ENCODE measurements at places on chromosomes 13 and 19.

- peak; percentile 59 for DNase-seq
Observed at GRCh38 chr13:36986462-36987240, 12.5 kb downstream of the ALG5 start.

- no peak for DNase-seq
Observed at GRCh38 chr13:35389535-35389934, 87.0 kb downstream of the MAB21L1 start.

- peak; percentile 33 for DNase-seq
Observed at GRCh38 chr19:12665671-12666264, 774 bp downstream of the MAN2B1 start.

GRCh38 chr13:84237143-84237542 lies 354.9 kb upstream of the SLITRK1 start:
- DNase-seq, result peak; percentile 2

DNA sequence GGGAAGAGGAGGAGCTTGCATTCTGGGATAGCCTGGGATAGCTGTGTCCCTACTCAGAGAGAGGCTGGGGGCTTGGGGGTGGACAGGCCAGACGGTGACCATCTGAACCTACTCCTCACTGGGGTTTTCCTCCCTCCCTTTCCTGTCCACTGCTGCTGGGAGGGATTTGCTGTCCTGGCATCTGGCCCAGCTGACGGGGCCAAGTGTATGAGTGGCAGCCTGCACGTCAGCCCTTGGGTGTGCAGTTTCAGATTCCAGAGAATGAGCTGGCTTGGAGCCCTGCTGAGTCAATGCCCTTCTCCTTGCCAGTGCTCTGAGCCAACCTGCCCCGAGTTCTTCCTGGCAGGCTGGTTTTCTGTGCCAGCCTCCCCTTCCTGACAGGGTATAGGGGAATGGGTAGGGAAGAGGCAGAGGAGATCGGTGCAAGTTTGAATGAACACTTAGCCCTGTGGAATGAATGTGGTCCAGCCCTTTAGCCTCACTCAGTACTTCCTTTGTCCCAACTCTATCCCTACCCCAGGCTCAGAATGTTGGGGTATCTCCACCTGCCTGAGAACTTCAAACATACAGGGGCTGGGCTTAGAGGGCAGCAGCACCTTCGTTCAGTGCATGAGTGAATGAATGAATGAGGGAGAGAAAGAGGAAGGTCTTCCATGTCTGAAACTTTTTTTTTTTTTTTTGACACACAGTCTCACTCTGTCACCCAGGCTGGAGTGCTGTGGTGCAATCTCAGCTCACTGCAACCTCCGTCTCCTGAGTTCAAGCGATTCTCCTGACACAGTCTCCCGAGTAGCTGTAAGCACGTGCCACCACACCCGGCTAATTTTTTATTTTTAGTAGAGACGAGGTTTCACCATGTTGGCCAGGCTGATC lies 1.8 kb upstream of the ANGPTL4 start:
- peak; percentile 99 for DNase-seq

- DNase-seq, result no peak
Observed at GRCh38 chr19:17418710-17419109, 1.1 kb upstream of the MVB12A start.

DNA sequence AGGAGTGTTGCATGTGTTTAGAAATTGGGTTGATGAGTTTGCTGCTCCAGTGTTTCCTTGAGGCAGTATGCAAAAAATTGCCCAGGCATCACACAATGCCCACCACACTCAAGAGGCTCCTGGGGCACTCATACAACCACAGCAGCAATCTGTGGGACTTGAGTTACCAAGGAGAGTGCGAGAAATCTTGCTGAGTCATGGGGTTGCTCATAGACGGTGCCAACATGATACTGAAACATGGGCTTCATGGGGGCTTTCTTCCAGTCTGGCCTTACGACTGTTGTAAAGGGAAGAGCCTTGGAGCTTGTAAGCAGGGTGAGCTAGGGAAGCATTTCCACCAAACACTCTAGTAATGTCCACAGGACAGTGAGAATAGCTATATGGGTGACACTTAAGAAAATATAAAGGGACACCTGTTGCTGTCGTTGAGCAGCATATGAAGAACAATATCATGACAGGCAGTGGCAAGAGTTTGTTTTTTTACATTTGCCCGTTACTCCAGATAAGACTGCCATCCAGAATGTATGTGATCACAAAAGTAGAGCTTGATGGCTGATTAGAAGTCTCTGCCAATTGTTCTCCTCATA lies 1237.4 kb downstream of the UQCRFS1 start:
- DNase-seq, result no peak

DNA sequence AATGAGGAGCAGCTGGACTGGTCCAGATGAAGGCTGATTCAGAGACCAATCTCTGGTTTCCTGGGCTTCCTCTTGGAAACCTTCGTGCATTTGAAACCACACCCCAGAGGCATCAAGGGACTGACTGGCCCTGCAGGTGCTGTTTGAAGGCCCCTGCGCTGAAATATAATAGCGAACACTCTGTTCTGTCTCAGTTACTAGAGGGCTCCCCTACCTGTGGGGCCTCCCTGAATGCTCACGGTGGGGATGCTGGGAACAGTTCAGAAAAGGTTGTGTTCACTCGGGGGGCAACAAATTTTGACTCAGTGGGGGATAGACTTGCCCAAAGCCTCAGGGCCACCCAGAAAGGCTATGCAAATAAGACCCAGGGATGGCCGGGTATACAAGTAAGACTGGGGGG lies 6.4 kb downstream of the CCDC8 start:
- DNase-seq, result no peak

GRCh38 chr13:114010401-114011101 lies 36.7 kb upstream of the C13orf46 start:
- DNase-seq, result no peak

DNA sequence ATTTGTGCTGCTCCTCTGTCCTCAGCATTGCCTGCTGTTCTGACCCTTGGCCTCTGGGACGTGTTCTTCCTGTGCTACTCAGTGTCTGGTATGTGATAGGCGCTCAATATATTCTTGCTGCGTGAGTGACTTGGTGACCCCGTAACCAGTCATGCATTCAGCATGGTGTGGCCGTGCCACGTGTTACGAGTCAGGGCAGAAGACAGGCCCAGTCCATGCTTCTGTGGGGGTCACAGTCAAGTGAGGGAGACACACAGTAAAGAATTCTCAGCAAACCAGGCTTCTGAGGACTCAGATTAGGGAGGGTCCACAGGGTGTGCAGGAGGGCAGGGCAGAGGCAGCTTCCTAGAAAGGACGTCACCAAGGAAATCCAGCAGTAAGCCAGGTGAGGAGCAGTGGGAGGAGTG lies 7.9 kb downstream of the PPP1R37 start:
- peak; percentile 35 for DNase-seq

DNA sequence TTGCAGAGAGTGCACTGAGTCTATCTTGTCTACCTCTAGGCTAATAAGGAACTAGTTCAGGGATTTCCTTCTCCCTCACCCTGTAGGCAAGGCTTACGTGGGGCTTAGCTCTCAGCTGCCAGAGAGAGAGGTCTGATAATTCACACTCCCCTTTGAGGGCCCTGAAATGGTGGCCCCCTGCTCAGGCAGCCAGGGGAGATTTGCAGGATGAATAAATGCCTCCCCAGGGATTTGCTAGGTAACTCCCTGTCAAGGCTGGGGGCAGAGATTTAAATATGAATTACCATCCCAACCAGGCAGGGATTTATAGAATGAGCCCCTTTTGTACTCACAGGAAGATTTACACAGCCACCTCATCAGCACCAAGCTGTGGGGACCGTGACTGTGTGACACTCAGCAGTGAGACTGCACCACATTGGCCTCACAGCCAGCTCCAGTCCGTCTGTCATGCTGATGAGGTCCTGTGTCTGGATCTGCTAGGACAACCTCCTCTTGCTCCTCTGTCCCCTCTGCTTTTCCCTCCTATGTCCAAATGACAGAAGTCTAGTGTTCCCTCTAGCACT lies 73.4 kb downstream of the CBY2 start:
- no peak for DNase-seq

GRCh38 chr19:13902993-13903555 lies 2.8 kb downstream of the BRME1 start:
- DNase-seq, result peak; percentile 37

DNA sequence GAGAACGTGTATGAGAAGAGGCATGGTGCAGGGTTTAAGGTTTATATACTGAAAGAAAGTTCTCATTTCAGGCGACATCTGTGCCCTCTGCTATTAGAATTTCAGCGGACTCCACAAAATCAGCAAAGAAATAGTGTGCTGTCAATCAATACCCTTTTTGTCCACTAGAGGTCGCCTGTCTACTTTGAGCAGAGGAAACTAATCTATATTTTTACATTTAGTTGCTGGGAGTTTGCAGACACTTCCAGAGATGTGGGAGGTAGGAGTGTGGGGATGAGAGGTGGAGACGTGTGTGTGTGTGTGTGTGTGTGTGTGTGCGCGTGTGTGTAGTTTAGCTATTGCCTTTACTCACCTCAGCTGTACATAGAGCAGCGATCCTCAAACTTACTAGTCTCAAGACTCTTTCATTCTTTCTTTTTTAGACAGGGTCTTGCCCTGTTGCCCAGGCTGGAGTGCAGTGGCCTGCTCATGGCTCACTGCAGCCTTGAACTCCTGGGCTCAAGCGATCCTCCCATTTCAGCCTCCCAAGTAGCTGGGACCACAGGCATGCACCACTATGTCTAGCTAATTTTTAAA lies 9.7 kb downstream of the INAFM1 start:
- peak; percentile 71 for DNase-seq

- peak; percentile 31 for DNase-seq
Observed at GRCh38 chr13:79662882-79663281, 181.9 kb downstream of the NDFIP2 start.

GRCh38 chr19:38375748-38376147 lies 1.4 kb downstream of the PSMD8 start:
- peak; percentile 54 for DNase-seq

GRCh38 chr19:50315773-50316448 lies 13.3 kb downstream of the KCNC3 start:
- DNase-seq, result peak; percentile 27

- peak; percentile 16 for DNase-seq
Observed at GRCh38 chr19:2064788-2065524, 13.9 kb upstream of the MKNK2 start.

- DNase-seq, result peak; percentile 11
Observed at GRCh38 chr19:46691104-46691503, 25.8 kb downstream of the PRKD2 start.

Data from ELR (cell line).